ENCODE measurements at places on chromosomes 12 and 14.
A peak's percentile ranks its signal among the peaks of the same experiment; 100 is the strongest.

- no peak for DNase-seq
These were observed 165.7 kb upstream of the STXBP6 start for GRCh38 chr14:25215607-25216006.

DNA sequence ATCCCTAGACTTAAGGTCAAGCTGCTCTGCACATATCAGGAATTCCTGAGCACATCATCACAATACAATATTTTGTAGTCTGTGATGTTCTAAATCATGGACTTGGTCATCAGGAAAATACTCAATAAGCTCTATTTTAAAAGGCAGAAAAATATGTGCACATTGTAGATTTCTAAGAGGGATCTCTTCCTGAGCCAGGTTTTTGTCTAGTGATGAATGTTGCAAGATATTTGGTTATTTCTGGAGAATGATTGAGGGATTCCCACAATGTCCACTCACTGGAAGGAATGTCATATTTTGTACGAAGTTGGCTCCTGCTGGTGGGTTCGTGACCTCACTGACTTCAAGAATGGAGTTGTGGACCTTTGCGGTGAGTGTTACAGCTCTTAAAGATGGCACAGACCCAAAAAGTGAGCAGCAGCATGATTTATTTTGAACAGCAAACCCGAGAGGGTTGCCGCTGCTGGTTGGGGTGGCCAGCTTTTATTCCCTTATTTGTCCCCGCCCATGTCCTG is 300.9 kb upstream of the DCN start:
- DNase-seq: no peak

GRCh38 chr14:62934439-62934838 is 110.8 kb downstream of the KCNH5 start:
- DNase-seq: no peak

DNA sequence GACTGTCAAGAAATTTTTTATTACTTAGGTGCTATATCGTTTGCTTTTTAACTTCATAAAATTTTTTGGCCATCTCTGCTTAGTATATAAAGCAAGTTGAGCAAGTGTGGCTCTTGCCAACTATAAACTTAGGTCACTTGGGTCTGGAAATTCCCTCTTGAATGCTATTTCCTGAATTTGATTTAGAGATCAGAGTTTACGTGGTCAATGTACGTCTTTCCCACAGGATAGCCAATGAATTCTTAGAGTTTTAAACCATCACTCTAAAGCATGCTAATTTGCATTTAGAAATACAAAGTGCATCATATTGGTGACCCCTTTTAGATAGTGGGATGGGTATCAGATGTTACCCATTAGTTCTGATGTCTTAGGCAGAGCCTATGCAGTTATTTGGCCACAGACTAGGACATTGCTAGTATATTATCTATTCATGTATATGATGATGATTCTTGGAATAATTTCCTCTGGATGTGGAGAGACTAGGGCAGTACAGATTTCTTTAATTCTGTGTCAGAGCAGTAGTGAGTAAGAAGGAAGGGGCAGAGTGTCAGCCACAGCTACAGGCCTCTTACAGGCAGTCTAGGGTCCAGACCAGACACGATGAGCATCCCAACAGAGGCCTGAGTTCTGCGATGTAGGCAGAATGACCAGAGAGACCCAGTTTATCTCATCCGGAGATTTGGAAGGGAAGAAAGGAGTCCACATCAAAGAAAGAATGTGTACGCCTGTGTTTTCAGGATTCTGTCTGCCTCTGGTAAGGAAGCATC is 30.3 kb downstream of the SCN8A start:
- DNase-seq: no peak

DNA sequence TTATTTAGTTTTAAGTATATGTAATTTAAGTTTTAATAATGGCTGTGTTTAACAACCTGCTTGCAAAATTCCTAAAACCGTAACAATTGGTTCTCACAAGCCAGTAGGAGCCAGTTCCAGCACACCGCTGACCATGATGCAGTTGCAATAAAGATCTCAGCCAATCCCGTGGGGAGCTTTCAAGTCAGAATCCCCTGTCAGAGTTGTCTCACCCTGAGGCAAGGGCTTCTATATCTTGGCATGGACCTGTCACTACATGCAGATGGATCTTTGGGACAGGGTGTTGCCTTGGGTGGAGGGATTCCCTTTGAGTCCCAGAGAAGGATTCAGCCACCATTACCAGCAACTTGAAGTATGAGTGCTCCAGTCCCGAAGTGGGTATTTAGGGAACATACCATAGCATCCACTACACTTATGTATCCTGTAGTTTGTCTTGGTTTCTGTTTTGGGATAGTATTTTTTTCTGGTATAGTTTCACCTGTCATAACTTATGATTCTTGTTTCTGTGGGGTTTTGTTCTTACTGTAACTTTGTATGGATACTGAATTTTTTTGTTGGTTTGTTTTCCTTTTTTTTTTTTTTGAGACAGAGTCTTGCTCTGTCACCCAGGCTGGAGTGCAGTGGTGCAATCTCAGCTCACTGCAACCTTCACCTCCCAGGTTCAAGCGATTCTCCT is 30.1 kb upstream of the LIMA1 start:
- DNase-seq: no peak

DNA sequence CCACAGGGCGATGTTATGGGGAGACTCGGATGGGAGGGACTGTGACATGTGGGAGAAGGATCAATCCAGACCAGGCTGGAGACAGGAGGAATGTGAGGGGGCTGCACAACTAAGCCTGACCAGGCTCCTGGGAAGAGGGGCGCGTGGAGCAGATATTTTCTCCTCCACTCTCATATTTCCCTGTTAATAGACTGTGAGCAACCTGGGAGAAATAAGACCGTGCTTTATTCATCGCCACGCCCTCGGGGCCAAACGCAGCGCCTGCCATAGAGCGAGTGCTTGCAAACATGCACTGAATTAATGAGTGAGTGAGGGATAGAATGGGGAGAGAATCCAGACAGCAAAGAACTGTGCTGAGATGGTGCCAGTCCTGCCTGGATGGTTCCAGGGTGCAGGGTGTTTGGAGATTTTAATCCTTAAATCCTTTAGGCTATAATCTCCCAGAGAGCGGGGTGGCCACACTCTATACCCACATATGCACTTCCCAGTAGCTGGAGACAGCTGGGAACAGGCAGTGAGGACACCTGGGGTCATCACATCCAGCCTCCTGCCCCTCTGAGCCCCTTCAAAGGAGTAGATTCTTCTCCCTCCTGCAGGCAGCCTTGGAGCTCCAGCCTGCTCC is 13.6 kb upstream of the FAIM2 start:
- no peak for DNase-seq

GRCh38 chr12:109777544-109777943 is 55.7 kb downstream of the TRPV4 start:
- DNase-seq: no peak

DNA sequence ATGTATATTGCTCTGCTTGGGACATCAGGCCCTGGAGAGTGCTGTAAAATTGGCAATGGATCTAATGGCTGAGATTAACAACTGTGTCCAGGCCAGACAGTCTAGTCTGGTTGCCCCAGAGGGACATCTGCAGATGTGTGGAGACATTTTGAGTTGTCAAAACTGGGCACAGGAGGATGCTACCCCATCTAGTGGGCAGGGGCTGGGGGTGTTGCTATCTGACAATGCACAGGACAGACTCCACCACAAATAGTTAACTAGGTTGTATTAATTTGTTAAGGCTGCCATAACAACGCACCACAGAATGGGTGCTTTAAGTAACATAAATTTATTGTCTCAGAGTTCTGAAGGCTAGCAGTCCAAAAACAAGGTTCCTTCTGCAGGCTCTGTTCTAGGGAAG is 302.5 kb upstream of the AMIGO2 start:
- DNase-seq: no peak

DNA sequence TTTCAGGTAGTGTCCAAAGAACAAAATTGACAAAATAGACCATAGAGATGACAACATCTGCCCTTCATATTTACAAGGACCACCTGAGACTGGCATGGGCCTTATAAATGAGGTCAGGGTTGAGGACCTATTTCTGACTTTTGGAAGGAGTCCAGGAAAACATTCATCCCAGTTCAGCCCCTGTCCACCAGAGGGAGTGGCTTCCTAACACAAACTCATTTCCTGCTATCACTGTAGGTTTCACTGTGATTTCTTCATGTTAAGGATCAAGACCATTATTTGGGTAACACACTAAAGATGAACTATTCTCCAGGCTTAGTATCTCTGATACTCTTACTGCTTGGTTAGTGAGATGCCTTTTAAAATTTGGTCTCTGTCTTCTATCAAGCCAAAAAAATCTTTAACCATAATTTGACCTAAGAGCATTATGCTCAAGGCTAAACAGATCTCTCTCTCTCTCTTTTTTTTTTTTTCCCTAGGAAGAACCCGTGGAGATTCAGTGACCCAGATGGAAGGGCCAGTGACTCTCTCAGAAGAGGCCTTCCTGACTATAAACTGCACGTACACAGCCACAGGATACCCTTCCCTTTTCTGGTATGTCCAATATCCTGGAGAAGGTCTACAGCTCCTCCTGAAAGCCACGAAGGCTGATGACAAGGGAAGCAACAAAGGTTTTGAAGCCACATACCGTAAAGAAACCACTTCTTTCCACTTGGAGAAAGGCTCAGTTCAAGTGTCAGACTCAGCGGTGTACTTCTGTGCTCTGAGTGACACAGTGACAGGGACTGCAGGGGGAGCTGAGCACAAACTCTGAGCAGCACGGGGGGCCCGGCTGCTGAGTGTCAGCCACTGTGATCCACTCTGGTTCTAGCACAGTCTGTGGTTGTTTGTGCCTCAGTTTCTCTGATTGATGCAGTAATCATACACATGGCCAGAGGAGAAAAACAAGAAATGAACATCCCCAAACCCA is 267.6 kb upstream of the OR4E1 start:
- DNase-seq: no peak

- DNase-seq: no peak
These were observed 486.5 kb downstream of the ZFP36L1 start for GRCh38 chr14:68306265-68306933.

GRCh38 chr14:75088566-75089373 is 19.3 kb downstream of the ZC2HC1C start:
- DNase-seq: peak; percentile 25

GRCh38 chr14:90828642-90829487 is 12.6 kb upstream of the TTC7B start:
- no peak for DNase-seq

GRCh38 chr12:7180685-7181084 is 8.8 kb upstream of the PEX5 start:
- no peak for DNase-seq

DNA sequence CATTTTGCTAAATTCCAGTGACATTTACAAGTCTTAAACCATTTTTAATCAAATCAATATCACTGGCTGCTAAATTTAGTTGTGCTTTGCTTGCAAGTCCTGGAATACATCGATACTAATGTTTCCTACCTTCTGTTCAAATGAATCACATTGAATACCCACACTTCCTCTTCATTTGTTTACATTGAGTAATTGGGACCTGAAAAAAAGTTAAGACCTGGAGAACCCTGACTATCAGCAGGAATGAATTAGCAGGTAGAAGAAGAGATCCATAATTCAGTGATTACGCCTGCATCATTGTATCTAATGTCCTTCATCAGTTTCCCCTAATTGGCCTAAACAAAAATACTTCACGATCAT is 369.3 kb downstream of the ETNK1 start:
- DNase-seq: no peak

DNA sequence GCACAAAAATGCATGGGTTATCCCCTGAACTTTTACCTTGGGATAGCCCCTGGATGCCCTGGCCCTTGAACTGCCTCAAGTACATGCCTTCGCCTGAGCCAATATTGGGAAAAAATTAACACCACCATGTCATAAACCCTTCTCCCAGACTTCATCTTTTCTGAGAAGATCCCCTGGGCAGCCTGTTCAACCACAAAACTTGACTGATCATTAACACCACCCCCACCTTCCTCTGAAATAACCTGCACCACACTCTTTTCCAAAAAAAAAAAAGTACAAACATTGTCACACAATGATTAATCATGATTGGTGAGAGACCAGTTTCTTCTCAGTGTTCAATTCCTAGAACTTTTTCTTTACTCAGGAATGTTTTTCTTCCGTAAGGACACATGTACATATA is 217.9 kb downstream of the PAX9 start:
- no peak for DNase-seq

DNA sequence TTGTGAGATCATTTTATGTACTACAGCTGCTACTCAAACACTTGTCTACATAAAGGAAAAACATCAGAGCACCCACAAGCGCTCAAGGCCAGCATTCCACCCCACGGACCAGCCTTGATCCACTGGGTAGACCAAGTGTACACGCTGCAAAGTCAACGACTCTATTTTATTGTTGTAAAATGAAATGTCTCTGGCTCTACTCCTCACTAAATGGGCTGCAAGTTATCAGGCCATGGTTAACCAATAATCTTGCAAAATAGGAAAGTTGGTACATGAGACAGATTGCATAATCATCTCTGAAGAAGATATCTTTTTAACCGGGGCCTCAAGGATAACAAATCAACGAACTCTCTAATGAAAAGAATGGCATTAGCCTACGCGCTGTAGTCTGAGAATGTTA is 69.9 kb upstream of the FOXN3 start:
- DNase-seq: no peak

DNA sequence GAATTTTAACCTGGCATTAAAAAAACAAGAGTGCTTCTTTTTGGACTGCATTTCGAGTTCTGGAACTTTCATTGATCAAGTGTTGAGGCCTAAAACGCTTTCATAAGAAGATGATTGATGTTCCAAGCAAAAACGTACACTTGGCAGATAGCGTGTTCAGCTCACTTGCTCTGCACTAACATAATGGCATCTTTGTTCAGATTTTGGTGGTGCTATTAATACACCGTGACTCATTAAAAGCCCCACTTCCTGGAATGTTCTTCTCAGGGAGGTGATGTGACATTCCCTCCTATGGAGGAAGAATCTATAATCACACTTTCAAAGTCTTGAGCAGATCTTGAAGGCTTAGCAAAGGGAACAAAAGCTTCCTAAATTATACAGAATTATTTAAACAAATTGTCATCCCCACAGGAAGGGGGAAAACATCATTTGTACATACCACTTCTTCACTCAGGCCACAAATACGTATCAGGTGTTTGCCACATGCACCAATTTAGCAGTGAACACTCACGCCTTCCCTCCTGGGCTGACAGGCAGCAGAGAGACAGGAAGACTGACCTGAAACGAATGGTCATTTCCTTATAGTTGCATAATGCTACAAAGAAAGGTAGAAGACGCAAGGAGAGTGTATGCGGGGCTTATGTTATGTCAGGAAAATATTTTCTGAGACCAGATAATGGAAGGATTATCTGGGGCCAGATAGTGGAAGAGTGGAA is 15.4 kb downstream of the HSP90AA1 start:
- DNase-seq: no peak

DNA sequence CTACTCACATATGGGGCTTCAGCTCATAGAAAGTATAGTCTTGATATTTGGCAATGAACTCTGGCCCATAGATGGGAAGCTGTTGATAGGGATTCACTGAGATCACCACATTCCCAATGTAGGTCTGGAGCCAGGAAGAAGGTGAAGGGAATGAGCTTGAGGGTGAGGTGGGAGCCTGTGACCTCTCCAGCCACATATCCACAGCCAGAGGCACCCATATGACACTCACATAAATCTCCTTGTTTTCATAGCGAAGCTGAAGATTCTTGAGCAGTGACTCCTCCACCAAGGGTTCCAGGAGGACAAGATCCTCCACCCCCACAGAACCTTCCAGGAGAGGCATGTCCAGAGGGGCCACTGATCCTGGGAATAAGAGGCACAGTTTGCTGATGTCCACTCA is 1.9 kb downstream of the MYO1A start:
- no peak for DNase-seq

Measured in NCI-H2227 treated with DMSO at 0.1 percent for 48 hours (cell line).